ENCODE measurements at places on chromosomes 16 and 17. TPM values are rescaled to one million over a fixed set of nuclear protein-coding genes. Genes with fewer than 3 reads are reported as not detected.

- no peak for DNase-seq
Observed at GRCh38 chr17:45292696-45293412, 24.0 kb downstream of the MAP3K14 start.

- DNase-seq = no peak
Observed at GRCh38 chr16:23334950-23335349, 32.8 kb downstream of the SCNN1B start.

The SPATA32 gene
- total RNA-seq = 0.23 TPM

GRCh38 chr17:51434434-51435170 lies 174.3 kb downstream of the UTP18 start:
- DNase-seq = no peak

The ALDH3A2 gene
- total RNA-seq = 53.4 TPM

The CMTM2 gene
- 0.54 TPM for total RNA-seq

- DNase-seq = no peak
Observed at GRCh38 chr17:82793974-82794630, 42.2 kb downstream of the TBCD start.

DNA sequence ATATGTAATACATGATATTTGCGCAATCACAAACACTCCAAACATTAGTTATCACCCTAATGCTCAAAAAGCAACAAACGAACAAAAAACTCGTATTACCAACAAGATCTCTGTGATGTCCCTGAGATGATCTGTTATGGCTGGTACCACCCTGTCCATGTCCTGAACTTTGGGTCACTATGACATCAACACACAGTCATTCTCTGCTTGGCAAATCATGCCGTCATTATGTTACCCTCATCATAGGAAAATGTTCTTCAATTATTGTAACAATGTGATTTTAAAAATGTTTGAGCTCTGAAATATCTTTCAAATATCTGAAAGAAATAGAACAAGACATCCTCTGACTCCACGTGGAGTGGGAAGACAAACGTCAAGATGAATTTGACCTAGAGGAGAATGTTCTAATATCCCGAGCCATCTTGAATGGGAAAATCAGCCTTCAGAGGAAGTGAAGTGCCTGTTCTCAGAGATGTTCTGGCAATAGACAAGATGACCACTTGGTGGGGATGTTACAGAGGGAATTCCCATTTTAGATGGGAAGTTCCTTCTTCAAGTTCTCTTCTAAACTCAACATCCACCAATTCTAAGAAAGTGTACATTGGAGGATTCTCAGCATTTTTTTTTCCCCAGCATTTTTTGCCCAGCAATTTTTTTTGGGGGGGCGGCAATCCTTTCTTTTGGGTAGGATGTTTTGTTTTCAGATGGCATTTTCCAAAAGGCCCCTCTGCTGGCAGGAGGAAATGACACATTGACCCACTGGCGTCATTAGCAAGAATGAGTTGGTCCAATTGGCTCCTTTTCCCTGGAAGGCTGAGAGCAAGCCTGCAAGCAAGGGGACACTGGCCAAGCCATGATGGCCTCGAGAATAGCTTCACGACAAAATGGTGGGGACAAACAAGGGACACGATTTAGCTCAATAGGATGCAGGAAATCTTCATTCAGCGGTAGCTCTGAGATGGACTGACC lies 3.7 kb upstream of the HSD17B2 start:
- DNase-seq = no peak

The KRT33A gene
- total RNA-seq = not detected

The C1QL1 gene
- 7.1 TPM for total RNA-seq

The CX3CL1 gene
- total RNA-seq = 6.0 TPM

The DPEP1 gene
- 0.41 TPM for total RNA-seq

- no peak for DNase-seq
Observed at GRCh38 chr16:81746566-81746965, 32.5 kb upstream of the PLCG2 start.

GRCh38 chr16:3963203-3963602 lies 82.7 kb upstream of the CREBBP start:
- no peak for DNase-seq

- DNase-seq = no peak
Observed at GRCh38 chr16:28205117-28205899, 6.5 kb downstream of the XPO6 start.
